ENCODE measurements at places on chromosomes 3 and 15. TPM values are rescaled to one million over a fixed set of nuclear protein-coding genes. Genes with fewer than 3 reads are reported as not detected.

Gene RNF7
- total RNA-seq = 149 TPM

Gene APBA2
- 27.8 TPM for total RNA-seq

Gene INSYN1
- 0.18 TPM for total RNA-seq

Gene HESX1
- 0.36 TPM for total RNA-seq

Gene ACAD9
- total RNA-seq = 34.4 TPM

Gene IL12A
- total RNA-seq = 0.90 TPM

Gene PPM1L
- 0.28 TPM for total RNA-seq

Gene LRRIQ4
- total RNA-seq = not detected

Gene NPAP1
- total RNA-seq = not detected

Gene CX3CR1
- total RNA-seq = not detected

Gene IL20RB
- 0.56 TPM for total RNA-seq

Gene C2CD4B
- total RNA-seq = not detected

Gene ANKUB1
- not detected for total RNA-seq

Gene SEMA3F
- 9.2 TPM for total RNA-seq

Gene SH2D7
- not detected for total RNA-seq
